ENCODE measurements at places on chromosomes 1 and 21. TPM values are rescaled to one million over a fixed set of nuclear protein-coding genes. Genes with fewer than 3 reads are reported as not detected.

The CAPN8 gene
- 5.1 TPM for polyA plus RNA-seq

The TSPEAR gene
- 0.53 TPM for polyA plus RNA-seq

The S100A16 gene
- polyA plus RNA-seq, result 122 TPM

The PADI3 gene
- polyA plus RNA-seq, result not detected

The ATP1A4 gene
- polyA plus RNA-seq, result 0.24 TPM

The NOTCH2NLA gene
- 7.0 TPM for polyA plus RNA-seq

The FMN2 gene
- not detected for polyA plus RNA-seq

The RNU1-3 gene
- not detected for polyA plus RNA-seq

The FRRS1 gene
- 2.5 TPM for polyA plus RNA-seq

The ERICH3 gene
- 0.15 TPM for polyA plus RNA-seq

- no peaks in the 10 kb centered on the region for H3K4me1 ChIP-seq
- H3K27ac ChIP-seq, result no peak overlapping the region
- H3K4me3 ChIP-seq, result no peak overlapping the region
- H3K27me3 ChIP-seq, result no peaks in the 10 kb centered on the region
- no peak for DNase-seq
- H3K36me3 ChIP-seq, result no peaks in the 10 kb centered on the region
Measured at GRCh38 chr1:233500106-233500505, 113.8 kb upstream of the KCNK1 start.

DNA sequence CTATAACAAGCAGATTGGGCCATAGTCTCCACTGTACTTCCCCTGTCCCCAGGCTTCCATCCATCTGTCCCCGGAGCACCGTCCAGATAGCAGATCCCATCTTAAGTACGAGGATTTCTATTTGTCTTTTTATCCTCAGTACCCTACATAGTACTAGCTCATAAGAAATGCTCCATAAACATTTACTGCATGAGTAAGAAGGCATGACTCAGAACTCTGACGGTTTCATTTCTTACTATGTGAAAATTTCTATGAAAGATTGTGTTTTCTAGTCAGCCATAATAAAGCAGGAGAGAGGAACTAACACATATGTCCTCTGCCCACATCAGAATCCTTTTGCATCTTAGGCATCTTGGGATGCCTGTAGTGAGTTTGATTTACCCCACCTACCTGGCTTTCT, 49.5 kb downstream of the CHD1L start:
- H3K36me3 ChIP-seq, result peaks cover 43% of the 10 kb centered on the region
- H3K27me3 ChIP-seq, result no peaks in the 10 kb centered on the region
- no peak for DNase-seq
- H3K4me1 ChIP-seq, result no peaks in the 10 kb centered on the region

DNA sequence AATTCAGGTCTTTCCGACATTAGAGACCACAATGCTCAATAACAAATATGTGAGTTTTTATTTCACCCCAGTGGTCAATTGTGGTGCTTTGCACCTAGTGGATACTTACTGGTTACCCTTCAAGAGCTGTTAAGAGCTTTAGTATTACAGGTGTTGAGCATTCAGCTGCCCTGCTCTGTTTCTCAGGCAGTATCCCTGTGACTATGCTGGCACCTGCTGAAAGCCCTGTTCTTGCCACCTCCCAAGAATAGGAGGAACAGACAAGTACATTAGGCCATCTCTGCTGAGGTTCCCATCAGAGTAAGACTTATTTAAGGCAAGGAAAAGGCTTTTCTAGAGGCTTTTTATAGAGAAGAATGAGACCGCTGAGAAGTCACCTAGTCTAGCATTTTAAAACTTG, 60.8 kb downstream of the NOS1AP start:
- no peak overlapping the region for H3K27ac ChIP-seq
- no peak overlapping the region for H3K4me3 ChIP-seq
- peaks cover 6% of the 10 kb centered on the region for H3K4me1 ChIP-seq
- no peak for DNase-seq

DNA sequence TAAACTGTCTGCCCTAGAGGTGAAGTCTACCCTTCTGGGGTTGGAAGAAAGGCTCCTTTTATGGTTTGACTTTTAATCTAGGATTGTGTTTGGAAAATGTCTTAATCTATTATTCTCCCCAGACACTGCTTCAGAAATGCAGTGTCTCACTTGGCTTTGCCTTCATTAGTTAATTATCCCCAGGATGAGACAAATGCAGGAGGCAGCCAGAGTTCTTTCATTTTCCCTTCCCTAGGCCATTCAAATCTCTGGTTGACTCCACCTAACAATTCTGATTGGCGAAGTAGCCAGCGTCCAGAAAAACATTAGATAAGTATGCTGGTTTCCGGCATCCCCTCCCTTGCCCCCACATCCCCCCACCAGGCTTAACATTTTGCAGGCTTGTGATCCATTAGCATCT, 325.8 kb upstream of the PBX1 start:
- no peak overlapping the region for H3K4me3 ChIP-seq
- H3K36me3 ChIP-seq, result no peaks in the 10 kb centered on the region
- no peak for DNase-seq
- no peaks in the 10 kb centered on the region for H3K4me1 ChIP-seq

- H3K27me3 ChIP-seq, result no peaks in the 10 kb centered on the region
- H3K4me3 ChIP-seq, result no peak overlapping the region
- no peaks in the 10 kb centered on the region for H3K4me1 ChIP-seq
- peak; percentile 10 for DNase-seq
Measured at GRCh38 chr1:101769520-101769919, 227.2 kb downstream of the OLFM3 start.

GRCh38 chr1:45640293-45640692, 16.4 kb upstream of the CCDC17 start:
- no peaks in the 10 kb centered on the region for H3K27me3 ChIP-seq
- no peak overlapping the region for H3K27ac ChIP-seq
- H3K4me1 ChIP-seq, result no peaks in the 10 kb centered on the region
- DNase-seq, result no peak
- H3K4me3 ChIP-seq, result no peak overlapping the region

DNA sequence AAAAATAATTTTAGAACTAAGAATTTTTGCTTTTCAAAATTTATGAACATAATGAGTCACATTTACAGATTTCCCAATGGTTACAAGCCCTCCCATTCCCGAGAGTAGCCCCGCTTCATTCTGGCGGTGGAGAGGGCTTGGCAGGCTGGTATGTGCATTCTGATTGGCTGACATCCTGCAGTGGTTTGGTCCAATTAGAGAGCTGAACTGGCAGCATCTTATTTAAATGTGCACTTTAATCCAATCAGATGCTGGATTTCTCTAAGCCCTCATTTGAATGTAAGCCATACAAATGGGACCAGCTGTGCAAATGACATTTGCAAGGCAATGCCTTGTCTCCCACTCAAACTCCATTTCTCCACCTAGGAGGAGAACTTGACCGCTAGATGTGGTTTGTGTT, 18.0 kb upstream of the TRIM17 start:
- H3K27ac ChIP-seq, result no peak overlapping the region
- no peak overlapping the region for H3K4me3 ChIP-seq
- no peaks in the 10 kb centered on the region for H3K4me1 ChIP-seq
- H3K27me3 ChIP-seq, result peaks cover 9% of the 10 kb centered on the region

GRCh38 chr1:246254854-246255253, 252.2 kb downstream of the SMYD3 start:
- DNase-seq, result no peak
- H3K36me3 ChIP-seq, result no peaks in the 10 kb centered on the region
- H3K4me3 ChIP-seq, result no peak overlapping the region

GRCh38 chr21:37370152-37371040, 3.8 kb downstream of the DYRK1A start:
- H3K4me3 ChIP-seq, result no peak overlapping the region
- DNase-seq, result no peak
- H3K4me1 ChIP-seq, result peaks cover 13% of the 10 kb centered on the region
- no peak overlapping the region for H3K27ac ChIP-seq
- H3K36me3 ChIP-seq, result no peaks in the 10 kb centered on the region
- H3K27me3 ChIP-seq, result no peaks in the 10 kb centered on the region

DNA sequence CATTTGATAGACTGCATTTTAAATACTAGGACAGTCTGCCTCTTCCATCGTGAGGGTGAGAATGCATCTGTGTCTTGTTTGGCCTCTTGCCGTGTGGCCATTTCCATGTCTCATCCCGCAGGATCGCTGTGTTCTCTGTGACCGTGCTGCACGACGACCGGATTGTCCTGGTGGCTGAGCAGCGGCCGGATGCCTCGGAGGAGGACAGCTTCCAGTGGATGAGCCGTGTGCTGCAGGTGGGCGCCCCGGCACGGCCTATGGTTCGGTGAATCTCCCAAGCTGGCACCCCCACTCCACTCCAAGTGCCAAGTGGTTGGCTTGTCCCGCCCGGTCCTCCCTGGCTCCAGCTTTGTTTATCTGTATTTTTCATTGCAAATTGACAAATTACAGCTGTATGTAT, 55.2 kb downstream of the S100B start:
- no peak overlapping the region for H3K4me3 ChIP-seq
- no peak for DNase-seq
- H3K4me1 ChIP-seq, result no peaks in the 10 kb centered on the region
- H3K27ac ChIP-seq, result no peak overlapping the region
- H3K27me3 ChIP-seq, result no peaks in the 10 kb centered on the region

GRCh38 chr1:25342846-25343245, 4.7 kb downstream of the TMEM50A start:
- no peak overlapping the region for H3K4me3 ChIP-seq
- H3K36me3 ChIP-seq, result peaks cover 3% of the 10 kb centered on the region
- no peak overlapping the region for H3K27ac ChIP-seq
- no peak for DNase-seq

DNA sequence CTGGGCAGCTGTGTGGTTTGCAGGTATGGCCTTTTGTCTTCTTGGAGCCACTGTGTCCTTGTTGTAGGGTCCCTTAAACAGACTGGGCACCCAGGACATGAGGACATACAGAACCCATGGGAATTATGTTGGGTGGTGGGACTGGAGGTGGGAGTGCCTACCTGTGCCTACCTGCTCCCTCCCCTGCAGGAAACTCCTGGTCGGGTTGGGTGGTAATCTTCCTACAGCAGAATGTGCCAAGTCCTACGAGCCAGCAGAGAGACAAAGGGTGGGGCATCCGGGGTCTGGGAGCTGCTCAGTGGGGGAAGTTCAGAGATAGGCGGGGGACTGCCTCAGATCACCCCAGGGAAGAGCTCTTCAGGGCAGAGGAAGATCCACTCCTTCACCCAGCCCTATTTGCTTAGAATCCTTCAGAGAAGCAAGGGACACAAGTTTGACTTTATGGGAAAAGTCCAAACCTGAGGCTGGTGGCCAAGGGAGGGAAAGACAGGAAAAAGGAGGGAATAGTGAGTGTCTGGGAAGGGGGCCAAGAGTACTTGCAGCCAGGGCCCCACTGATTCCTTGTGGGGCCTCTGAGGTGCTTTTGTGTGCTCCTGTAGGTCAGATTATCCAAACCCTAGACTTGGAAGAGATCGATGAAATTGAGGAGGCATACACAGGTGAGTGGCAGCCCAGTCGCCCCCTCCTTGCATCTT, 58.3 kb downstream of the KIF21B start:
- DNase-seq, result no peak
- no peaks in the 10 kb centered on the region for H3K4me1 ChIP-seq
- no peaks in the 10 kb centered on the region for H3K27me3 ChIP-seq
